Right atrium auricular region (tissue), 2 donors: ENCODE measurements at places on chromosomes 5 and 9.

DNA sequence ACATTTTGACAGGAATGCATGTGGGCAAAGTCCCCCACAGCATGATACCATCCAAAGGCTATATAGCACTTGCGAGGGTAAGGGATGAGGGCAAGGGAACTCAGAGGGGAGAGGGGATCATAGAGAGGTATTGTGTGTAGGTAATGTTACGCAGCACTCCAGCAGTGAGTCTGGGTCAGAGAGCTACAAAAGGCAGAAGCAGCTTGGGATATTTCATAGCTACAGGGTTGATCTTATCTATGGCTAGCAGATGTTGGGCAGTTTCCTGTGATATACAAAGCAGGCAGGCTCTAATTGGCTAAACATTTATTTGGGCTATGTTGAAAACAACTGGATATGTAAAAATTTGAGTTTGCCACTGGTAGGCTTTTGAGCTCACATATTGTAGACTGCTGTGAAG is 17.8 kb upstream of the SLCO4C1 start:
- DNase-seq = no peak

DNA sequence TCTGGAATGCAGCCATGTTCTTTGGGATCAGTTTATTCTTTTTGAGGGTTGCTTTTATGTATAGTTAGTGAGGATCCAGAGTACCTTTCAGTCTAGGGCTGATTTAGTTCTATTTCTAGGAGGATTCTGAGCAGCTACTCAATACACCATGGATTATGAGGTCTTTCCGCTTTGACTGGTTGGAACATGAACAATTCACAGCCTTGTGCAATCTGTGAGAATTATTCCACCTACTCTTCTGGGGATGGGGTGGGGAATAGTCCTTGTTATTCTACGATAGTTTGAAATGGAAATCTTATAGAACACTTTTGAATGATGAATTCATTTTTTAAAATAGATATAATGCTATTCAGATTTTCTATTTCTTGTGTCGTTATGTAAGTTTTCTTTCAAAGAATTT is 212.3 kb upstream of the ARRDC3 start:
- DNase-seq = no peak

- no peak for DNase-seq
Observed at GRCh38 chr5:58451732-58452565, 7.9 kb downstream of the PLK2 start.

DNA sequence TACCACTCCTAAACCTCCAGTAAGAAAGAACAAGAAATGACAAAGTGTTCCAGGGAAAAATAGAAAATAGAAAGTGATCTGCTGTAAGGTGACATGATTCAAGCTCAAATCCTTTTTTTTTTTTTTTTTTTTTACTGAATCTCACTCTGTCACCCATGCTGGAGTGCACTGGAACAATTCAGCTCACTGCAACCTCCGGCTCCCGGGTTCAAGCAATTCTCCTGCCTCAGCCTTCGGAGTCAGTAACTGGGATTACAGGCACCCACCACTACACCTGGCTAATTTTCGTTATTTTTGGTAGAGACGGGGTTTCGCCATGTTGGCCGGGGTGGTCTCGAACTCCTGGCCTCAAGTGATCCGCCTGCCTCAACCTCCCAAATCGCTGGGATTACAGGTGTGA is 35.9 kb downstream of the TTLL11 start:
- no peak for DNase-seq

DNA sequence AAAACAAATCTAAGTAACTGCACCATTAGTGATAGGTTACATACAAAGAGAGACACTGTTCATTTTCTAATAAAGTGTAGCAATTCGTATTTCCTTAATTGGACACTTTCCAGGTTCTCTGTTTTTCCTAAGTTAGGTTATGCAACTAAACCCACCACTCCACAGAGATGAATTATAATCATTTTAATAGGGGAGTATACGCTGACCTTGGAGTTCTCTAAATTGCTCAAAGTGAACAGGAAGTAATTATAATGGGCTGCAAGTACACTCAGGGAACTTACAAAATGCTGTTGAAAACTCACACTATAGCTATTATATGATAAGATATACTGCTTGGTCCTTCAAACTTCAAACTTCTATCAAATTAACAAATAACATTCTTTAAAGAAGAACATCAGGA is 18.2 kb upstream of the ADCY2 start:
- DNase-seq = no peak

GRCh38 chr9:122536134-122536533 is 9.0 kb upstream of the OR1N1 start:
- no peak for DNase-seq

GRCh38 chr9:71144495-71144894 is 23.1 kb upstream of the TRPM3 start:
- no peak for DNase-seq

- DNase-seq = no peak
Observed at GRCh38 chr5:95369782-95370181, 21.4 kb upstream of the FAM81B start.

- no peak for DNase-seq
Observed at GRCh38 chr9:89359751-89360261, 41.5 kb downstream of the SECISBP2 start.

- DNase-seq = no peak
Observed at GRCh38 chr5:179955062-179955461, 47.4 kb upstream of the TBC1D9B start.

DNA sequence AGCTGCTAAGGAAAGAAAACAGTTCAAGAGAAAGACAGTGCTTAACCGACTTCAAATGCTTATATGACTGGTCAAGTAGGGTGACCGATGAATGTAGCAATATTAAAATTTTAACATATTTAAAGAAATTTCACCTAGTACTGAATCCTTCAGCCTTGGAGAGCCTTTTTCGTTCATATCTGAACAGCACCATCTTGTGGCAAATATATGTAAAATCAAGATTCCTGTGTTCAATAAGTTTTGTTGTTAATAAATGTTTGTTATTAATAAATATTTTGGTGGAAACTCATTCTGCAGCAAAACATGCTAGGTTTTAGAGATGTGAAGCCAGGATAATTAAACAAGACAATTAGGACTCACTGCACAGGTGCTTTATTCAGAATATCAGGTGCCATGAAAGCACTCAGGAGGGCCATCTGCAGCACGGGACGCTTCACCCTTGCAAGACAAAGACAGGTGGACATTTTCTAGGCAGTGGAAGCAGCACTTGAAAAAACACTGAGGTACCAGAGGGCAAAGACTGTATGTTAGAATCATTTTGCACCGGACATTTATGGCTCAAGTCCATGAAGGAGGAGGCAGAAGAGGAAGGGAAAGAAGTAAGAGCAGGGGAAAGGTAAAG is 15.6 kb downstream of the TICAM2 start:
- no peak for DNase-seq

DNA sequence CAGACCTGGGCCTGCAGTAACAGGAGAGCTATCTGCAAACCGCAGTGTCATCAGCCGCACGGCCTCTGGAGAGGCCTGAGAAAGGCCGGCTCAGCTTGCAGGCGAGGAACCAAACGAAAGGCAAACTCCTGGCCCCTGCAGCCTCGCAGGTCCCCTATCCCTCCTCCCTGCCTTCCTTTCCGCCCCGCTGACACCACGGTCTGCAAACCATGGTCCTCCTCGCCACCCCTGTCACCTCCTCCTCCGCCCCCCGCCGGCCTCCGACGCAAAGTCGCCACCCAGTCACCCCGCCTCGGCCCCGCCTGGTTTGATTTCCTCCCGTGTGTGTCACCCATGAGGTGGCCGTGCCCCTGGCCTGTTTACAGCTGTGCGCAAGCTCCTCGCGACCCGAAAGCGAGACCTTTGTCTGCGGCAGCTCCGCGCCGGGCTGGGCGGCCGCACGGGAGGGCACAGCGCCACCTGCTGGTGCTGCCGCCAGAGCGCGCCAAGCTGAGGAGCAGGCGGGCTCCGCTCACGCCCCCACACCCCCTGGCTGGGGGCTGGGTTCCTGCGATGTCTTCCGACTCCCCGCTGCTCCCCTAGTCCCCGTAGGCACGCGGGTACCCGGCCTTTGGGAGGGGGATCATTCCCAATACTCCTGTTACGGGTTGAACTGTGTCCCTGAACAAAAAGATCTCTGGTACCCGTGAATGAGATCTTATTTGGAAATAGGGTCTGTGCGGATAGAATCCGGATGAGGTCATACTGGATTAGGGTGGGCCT is 19.4 kb downstream of the GBGT1 start:
- peak; percentile 90 for DNase-seq

- no peak for DNase-seq
Observed at GRCh38 chr5:107831612-107832395, 161.1 kb upstream of the EFNA5 start.

GRCh38 chr9:7578951-7579350 is 220.6 kb downstream of the DMAC1 start:
- no peak for DNase-seq

- no peak for DNase-seq
Observed at GRCh38 chr5:33309068-33309467, 131.7 kb upstream of the TARS1 start.

GRCh38 chr9:113898151-113898550 is 22.0 kb downstream of the ZNF618 start:
- peak; percentile 11 for DNase-seq

DNA sequence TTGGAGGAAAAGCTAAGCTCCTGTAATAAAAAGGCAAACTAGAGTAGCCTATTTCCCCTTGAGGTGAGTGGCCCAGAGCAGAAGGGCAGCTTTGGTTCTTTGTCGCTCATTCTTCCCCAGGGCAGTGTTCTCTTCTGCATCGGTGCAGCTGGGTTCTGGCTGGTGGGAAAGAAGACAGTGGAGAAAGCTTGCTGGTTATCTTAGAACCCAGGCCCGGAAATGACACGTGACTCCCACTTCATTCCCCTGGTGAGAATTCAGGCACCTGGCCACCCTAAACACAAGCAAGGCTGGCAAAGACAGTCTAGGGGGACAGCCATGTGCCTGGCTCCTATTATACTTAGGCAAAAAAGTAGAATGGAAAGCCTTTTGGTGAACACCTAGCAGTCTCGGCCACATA is 32.5 kb upstream of the GSN start:
- DNase-seq = no peak

- DNase-seq = no peak
Observed at GRCh38 chr5:25500635-25501034, 855.9 kb upstream of the CDH10 start.

DNA sequence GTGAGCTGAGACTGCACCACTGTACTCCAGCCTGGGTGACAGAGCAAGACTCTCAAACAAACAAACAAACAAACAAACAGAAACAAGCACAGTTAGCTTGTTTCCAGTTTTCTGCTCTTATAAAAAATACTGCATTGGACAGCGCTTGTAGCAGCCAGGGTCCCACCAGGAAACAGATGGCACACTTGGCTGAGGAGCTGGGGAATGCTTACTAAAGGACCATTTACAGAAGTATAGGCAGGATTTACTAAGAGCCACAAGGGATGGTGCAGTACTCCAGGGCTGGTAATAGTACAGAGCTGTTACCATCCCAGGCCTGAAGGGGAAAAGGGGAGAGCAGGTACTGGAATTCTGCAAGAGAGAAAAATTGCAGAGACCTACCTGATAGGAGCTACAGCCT is 5.2 kb upstream of the ANKS6 start:
- DNase-seq = no peak

DNA sequence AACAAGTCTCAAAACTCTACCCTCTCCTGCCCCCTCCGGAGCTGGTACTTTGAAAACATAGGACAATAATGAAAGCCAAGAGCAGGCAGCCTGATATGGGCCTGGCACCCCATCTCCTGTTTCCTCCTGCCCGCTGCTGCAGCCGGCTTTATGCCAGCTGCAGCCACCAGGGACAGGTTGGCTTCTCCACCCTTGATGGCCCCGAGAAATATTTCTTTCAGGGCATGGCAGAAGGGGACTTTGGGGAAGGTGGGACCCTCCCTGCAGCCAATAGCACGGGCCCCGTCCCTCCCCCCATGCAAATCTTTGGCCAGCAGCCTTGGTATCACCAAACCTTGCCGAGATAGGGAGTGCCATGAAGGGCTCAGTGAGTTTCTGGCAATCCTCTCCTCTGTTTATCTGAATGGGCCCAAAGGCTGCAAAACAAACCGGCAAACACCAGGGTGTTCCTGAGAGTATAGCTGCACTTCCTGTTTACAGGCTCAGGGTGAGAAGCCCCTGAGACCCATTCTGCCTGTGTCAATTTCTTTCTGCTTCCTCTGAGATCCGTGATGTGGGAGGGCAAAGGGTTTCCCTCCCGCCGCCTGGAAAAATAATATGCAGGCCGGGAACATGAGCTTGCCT is 73.4 kb upstream of the BOD1 start:
- no peak for DNase-seq

DNA sequence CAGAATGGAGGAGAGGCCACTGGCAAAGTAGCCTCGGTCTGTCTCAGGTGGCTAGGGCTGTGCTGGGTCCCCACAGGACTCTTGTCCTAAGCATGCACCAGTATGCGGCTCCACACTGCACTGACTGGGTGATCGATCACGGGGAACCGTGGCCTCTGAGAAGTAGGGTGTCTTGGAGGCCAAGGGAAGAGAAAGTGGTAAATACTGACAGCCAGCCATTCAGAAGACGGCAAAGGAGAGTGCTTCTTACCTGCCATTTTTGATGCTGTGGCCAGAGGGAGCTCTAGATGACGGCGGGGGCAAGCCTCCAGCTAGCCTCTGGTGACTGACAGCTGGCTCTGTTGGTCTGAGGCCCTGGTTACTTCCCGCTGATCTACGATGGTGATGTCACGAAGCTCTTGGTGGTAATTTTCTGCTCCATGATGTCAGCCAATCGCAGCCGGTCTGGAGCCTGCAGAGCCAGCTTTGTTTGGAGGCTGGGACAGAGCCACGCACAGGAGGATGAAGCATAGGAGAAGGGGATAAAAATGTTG is 40.4 kb upstream of the GADD45G start:
- no peak for DNase-seq

DNA sequence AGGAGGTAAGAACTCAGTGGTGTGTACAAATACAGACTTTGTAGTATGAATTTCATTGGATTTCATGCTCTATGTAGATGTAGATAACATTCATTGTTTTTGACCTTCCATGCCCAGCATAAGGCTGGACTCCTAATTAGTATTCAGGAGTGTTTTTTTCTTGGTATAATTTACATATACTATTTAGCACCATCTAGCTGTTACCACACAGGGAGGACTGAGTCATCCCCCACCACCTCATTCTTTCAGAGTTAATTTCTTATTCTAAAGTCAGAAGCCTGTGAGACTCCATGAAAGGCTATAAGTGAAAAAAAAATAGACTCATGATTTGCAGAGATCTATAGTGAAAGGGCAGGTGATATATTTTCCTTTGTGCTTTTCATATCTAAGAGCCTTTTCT is 555.0 kb downstream of the PRR16 start:
- no peak for DNase-seq

DNA sequence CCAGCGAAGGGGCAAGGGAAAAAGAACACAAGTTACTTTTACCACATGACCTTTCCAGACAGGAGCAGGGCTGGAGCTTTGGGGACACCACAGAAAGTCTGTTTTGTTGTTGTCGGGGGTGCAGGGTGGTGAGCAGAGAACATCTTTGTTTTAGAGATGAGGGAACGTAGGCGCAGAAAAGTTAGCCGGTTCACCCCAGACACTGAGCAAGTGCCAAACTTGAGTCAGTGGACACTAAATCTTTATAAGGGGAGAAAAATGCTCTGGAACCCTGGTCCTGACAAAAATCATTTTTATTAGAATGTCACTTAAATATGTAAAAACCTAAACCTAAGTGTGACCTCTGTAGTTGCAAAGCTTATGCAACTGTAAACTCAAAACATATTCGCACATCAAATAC is 126.4 kb upstream of the GAS1 start:
- no peak for DNase-seq

- DNase-seq = no peak
Observed at GRCh38 chr9:109705515-109705914, 74.5 kb upstream of the PALM2AKAP2 start.
